Muscle of back (tissue), 13 donors: ENCODE measurements at places on chromosomes 2 and 18.

DNA sequence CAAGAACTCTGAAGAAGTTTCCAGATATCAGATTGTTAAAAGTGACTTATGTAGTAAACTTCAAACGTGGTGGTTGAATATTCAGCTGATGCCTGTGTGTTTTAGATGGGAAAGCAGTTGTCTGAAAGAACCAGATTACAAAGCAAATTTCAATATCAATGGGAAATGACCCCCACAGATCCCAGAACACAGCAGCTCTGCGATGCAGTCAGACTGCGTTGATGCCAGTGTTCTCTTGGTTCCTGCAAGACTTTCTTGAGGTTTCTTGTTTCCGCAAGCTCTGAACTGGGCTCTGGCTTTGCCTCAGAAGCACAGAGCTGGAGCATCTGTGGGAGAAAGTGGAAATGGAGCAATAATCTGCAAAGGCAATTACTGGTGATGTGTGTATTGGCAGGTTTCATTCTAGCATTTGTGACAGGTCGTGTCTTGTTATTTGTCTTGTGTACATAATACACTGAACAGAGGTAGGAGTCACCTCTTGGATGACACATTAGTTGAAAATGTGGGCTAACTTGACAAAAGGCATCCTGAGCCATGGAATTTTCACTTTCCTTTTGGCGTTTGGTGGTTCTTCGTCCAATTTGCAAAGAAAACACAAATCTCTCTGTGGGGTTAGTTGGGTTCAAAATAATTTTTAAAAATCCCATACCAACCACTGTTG, 10.8 kb upstream of the LYPD6B start:
- no peak for DNase-seq

DNA sequence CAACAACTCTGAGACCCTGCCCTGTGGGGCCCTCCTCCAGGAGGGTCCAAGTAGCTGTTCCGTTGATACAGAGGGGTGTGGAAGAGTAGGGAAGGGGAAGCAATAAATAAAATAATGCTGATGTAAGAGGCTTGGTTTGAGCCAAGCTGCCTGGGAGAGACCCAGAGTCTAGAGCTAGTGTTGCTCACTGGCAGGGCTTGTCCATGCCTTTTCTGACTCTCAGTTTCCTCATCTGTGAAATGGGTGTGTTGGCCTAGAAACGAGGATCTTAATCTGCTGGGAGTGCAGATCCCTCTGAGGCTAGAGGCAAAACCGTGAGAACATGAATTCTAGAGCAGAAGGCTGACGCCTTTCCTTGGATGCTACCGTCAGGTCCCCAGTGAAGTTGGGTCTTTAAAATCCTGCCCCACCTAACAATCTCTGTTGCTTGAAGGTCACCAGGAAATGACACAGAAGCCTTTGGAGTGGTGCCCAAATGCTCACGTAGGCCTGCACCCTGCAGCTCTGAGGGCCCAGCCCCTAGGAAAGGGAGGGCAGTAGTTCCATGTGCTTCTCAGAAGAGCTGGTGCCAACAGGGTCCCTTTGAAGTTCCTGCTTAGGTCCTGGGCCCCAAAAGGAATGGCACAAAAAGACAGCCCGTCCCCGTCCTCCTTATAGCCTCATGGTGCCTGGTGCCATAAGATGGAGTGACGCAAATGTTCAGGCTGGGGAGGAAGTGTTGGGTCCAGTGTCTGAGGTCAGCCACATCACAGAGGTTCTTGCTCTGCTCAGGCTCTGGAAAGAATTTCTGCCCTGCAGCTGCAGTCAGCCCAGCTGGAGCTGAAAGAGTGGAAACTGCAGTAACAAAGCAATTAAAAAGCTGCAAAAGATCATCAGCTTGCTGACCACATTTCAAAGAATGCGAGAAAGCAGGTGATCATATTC, 73.2 kb upstream of the SMAD2 start:
- no peak for DNase-seq

GRCh38 chr2:26722328-26722727, 29.8 kb downstream of the KCNK3 start:
- DNase-seq = no peak

DNA sequence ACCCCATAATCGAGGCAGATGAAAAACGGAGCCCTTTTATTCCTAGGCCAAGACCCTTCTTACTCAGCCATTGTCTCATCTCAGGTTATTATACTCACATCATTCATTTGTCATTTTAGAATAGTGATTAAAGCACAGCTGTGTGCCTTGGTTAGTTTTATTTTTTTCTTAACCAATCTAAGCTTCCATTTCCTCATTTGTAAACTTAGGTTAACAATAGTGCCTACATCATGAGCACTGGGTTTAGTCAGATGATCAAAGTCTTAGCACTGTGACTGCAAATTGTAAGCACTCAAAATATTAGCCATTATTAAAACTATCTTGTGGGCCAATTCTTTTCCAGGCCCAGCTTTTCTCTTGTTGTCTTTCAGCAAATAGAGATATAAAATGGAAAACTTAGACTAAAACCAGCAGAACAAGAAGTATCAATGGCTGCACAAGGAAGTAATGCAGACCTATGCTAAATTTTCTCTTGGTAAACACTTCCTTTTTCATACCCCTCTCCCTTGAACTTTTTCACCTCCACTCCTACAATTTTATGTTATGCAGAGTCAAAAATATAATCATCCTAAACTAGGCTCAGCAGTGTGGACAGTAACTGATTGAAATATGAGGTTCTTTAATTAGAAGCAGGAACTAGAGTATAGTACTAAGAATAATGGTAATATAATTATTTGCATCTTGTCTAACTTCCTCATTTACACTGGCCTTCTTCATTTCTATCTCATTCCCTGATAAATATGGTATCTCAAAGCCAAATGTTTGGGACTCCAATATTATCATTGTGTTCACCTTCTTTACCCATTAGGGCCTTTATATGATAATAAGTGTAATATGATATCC, 21.5 kb upstream of the GALNT3 start:
- no peak for DNase-seq
